ENCODE measurements at places on chromosomes 12 and 14.

DNA sequence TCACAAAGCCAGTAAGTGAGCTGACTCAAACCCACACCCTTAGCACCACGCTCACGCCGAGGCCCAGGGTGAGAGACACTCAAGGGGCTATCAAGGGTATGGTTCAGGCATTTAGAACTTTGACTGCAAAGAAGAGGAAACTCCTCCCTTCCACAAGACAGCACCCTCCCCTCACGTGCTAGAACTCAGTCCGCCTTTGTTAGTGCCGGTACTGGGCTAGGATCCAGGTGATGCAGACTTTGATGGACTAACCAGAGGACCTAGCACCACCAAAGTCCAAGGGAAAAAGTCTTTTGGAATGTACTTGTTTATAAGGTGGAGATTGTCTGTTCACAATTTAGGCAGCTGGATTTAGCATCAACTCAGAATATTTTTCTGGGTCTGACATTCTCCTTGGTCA lies 33.7 kb downstream of the VWF start:
- no peak for DNase-seq

- no peak for DNase-seq
Observed at GRCh38 chr14:52913271-52913670, 37.6 kb downstream of the FERMT2 start.

GRCh38 chr12:93784339-93785086 lies 107.3 kb downstream of the CRADD start:
- no peak for DNase-seq

GRCh38 chr14:104364830-104365229 lies 214.7 kb upstream of the C14orf180 start:
- DNase-seq = no peak

GRCh38 chr14:74980731-74981461 lies 21.8 kb upstream of the EIF2B2 start:
- peak; percentile 59 for DNase-seq

DNA sequence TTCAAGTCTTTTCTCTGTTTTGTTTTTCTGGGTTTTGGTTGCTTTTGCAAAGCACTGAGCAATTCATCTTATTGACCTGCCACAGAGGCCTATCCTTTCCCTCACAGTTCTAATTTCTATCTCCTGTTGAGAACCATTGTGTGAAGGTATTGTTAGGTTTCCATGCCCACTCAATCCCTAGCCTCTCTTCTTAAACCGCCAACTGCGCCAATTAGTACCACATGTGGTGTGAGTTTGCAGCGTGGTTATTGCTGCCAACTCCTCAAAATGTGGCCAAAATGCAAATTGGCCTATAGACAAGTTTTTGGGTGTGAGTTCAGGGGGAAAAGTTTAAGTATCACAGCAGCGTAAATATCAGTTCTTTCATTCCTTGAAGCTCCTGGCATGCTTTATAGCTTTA lies 232.6 kb downstream of the FLRT2 start:
- peak; percentile 41 for DNase-seq

DNA sequence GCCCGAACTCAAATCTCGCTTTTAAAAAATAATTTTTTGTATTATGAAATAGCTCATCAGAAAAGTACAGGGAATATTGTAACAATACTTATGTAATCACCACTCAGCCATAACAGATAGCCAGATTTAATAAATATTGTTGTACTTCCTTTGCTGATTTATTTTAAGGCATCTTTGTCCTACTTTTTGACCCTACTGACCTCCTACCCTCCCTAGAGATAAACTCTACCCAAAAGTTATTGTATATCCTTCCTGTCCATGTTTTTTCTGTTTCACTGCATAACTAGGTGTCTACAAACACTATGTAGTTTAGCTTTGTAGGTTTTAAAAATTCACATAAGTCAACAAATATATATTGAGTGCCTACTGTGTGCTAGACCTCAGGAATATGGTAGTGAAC lies 25.1 kb downstream of the SOCS2 start:
- DNase-seq = no peak

- DNase-seq = peak; percentile 18
Observed at GRCh38 chr12:59444932-59445331, 150.9 kb upstream of the SLC16A7 start.

DNA sequence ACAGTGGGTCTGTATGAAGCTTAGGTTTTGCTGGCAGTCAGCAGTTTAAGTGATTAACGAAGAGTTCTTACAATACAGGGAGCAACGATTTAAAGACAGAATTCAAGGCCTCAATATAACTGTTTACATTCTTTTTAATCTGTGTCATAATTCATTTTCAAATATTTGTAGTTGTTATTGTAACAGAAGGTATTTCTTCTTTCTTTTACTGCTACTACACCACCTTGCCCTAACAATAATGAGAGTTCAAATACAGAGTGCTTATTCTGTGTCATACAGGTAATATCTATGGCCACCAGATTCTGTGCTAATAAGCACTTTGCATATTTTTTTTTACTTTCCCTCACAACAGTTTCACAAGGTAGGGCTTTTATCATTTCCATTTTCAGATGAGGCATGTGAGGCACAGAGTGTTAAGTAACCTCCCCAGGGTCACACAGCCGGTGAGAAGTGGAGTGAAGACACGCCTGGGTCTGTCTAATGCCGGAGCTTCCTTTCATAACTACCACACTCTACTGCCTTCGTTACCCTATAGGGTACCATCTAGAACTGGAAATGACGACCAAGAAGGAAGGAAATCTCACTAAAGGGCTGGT lies 81.9 kb downstream of the PELI2 start:
- DNase-seq = no peak

GRCh38 chr14:76324133-76324532 lies 51.8 kb upstream of the ESRRB start:
- DNase-seq = no peak

- no peak for DNase-seq
Observed at GRCh38 chr12:49061157-49061650, 610 bp upstream of the KMT2D start.

DNA sequence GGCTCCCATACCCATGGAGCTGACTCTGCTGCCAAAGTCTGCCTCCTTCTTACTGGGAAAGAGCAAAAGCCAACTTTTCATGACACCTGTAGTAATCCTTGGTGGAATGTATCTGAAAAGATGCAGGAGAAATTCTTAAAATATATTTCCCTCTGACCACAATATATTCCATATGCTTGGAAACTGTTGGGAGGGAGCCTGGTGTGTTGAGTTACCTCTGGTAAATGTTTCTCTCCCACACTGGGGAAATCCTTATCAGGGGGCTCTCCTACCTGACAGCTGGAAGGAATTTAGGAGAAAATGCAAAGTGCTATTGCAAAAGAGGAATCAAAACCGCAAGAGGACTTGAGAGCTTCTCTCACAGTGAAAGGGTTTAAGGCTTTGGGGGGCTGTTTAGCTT lies 139.4 kb downstream of the TBX5 start:
- DNase-seq = no peak

DNA sequence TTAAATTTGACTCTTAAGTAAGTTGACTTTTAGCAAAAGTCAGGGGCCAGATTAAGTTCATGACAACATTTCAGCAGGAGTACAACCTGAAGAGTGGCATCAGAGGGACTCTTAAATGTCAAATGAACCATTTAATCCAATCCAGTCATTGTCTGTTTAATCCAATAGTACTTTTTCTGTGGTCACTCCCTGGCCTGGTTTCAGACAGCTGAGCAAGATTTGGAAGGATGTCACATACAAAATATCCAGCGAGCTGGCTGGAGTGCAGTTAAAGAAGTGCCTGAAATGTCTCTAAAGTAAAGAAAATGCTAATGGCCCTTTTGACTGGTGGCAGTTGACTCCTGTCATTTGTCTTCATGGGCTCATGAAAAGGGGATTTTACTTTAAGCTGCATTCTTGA lies 1082.1 kb downstream of the AACS start:
- no peak for DNase-seq

DNA sequence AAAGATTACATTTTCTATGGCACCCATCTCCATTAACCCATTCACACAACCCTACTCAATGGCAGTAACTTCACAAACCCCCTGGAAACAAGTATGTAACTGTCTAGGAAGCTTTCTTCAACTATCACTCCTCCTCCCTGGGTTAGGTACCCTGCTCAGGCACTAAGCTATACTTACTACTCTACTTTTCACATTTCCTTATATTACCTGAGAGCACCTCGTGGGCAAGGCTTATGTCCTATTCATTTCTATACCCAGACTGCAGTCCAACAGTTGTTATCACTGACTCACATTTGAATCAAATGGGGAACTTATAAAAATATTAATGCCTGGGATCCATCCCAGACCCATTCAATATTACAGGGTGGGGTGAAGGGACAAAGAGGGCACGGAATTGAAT lies 4.6 kb downstream of the PAWR start:
- DNase-seq = no peak

DNA sequence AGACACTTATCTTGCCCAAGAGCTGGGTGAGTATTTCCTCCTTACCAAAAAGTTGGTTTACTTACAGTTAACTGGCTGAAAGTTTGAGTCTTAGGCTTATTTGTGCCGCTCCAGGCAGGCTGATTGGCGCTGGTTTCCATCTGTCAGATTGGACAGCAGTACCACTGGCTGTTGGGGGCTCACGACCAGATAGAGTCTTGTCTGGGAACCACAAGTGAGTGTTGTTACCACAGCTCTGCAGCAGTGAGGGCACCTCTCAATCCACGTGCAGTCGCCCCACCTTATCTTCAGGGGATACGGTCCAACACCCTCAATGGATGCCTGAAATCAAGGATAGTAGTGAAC lies 58.9 kb downstream of the DDX51 start:
- DNase-seq = no peak

GRCh38 chr14:90402016-90402415 lies 5.2 kb downstream of the CALM1 start:
- no peak for DNase-seq

DNA sequence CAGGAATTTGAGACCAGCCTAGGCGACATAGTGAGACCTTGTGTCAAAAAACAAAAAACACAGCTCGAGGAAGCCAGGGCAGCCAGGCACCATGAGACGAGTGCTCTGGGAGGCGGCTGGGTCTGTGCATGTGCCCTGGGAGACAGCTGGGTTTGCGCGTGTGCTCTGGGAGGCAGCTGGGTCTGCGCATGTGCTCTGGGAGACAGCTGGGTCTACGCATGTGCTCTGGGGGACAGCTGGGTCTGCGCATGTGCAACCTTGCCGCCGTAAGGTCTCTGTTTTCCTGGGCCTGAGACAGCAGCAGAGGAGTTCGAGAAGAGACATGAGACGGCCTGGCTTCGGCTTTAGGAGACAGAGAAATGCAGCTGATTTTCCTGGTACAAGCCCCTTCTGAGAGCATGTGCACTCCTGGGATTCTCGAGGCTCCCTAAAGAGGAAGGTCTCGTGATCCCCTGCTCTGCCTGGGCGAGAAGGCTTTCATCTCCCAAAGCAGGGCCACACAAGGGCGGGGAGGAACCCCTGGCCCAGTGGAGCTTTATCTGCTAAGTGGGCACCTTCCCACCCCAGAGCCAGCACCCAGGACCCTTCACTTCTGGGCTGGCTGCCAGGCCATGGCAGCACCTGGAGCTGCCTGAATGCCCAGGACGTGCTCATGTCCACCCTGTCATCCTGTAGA lies 3.5 kb upstream of the BDKRB1 start:
- DNase-seq = no peak

DNA sequence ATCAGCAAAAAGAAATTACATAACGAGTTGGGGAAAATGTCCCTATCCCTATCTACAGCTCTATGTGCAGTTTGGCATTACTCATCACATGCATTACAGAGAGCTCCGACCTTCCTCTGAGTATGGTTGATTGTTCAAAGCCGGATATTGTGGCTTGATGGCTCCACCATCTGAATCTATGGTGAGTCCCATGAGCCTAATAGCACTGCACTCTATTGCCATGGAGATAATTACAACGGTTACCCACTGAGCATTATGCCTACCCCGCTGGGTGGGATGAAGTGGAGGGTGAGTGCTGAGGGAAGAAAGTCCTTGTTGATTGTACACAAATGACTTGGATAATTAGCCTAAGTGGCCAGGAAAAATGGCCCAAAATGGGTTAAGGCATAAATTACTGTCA lies 800.5 kb downstream of the NRXN3 start:
- DNase-seq = peak; percentile 98

DNA sequence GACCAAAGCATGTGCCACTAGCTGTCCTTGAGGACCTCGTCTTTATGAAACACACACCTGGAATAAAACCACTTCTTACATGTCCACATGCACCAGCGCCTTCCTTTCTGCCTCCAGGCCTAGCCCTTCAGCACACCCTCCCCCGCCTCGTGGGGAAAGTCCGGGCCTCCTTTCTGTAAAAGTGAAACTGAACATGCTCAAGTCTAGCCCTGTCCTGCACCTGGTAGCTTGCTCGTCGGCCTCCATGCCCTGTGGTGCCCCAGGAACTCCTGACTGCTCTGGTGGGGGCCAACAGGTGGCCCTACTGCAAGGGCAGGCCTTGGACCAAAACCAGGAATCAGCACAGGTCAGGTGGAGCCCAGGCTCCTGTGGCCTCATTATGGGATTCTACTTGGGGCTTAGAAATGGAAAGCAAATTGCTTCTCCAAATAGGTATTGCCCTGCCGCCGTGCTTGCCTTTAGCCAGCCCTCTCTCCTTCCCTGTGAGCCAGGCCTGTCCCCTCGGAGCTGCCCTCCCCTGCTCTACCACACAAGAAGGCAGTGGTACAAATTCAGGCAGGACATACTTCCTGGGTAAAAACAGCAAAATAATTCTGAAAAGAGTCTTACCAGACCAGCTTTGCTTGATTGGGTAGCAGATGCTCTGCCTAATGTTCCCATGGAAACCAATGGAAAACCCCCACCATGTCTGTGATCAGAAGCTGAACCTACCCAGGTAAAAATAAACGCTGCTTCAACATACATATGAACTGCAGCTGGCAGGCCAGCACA lies 43.5 kb downstream of the ERH start:
- no peak for DNase-seq

- DNase-seq = no peak
Observed at GRCh38 chr14:64997108-64997794, 10.6 kb downstream of the FNTB start.

DNA sequence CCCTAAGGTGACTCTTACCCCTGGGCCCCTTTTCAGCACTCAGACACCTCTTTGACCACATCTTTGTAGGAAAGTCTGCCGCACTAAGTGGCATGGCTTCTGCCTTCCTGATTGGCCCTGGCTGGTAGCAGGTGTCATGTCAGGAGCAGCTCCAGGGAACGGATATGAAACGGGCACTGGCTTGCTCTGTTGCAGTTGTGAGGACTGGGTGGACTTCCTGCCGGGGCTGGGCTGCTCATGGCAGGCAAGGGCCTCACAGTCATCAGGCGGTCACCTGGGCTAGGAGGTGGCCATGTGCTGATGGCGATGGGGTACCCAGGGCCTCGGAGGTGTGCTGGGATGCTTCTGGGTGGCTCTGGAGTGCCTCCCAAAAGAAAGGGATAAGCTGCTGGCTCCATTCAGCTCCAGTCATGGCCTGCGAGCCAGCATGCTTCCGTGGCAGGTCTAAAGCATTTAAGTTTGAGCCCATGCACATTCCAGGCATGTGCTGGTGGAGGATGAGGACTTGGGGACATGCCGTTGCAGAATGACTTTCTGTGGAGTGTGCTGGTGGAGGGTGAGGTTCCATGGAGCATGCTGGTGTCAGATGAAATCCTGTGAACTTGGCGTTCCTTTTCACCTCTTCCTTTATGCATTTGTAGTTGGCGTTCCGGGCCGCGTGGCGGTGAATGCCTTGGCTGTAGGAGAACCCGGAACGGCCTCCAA lies 77.2 kb downstream of the EP400 start:
- no peak for DNase-seq
